ENCODE measurements at places on chromosomes 12 and 14. TPM values are rescaled to one million over a fixed set of nuclear protein-coding genes. Genes with fewer than 3 reads are reported as not detected.

Gene RNF31
- 48.1 TPM for polyA plus RNA-seq

- DNase-seq: no peak
Observed at GRCh38 chr12:118544569-118544968, 168.2 kb downstream of the SUDS3 start.

GRCh38 chr14:63454863-63455622 lies 88.1 kb downstream of the PPP2R5E start:
- DNase-seq: no peak

DNA sequence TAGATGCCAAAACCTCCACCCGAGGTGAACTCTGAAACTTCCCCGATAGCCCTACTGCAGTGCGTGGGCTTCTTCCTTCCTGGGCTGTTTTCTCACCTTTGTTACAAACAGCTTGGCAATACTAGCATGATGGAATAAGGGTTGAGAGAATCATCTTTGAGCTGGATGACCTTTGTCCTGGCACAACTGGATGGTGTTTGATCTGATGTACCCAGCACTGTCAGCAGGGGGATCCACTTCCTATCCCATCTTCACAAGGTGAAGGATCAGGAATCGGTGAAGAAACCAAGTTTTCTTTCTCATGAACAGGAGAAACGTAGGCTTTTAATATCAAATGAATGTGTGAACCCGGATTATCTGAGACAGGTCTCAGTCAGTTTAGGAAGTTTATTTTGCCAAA lies 19.5 kb upstream of the LRRC10 start:
- DNase-seq: no peak

DNA sequence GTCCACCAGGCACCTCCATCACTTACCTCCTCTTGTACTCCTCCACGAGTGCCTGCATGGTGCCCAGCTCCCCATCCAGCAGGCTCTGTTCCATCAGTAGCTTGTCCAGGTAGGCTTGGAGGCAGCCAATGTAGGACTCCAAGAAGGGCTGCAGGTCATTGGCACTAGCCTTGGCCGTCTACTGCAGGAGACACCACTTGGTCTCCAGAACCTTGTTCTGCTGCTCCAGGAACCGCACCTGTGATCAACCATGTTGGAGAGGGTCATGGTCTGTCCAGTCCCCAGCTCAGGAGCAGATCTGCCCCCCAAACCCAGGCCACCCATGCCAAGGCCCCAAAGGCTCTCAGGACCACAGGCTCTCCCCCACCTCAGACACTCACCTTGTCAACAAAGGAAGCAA lies 23.9 kb downstream of the KRT76 start:
- DNase-seq: no peak

- DNase-seq: no peak
Observed at GRCh38 chr12:6925540-6926279, 2.0 kb upstream of the ATN1 start.

Gene PRIM1
- 18.3 TPM for polyA plus RNA-seq

Measured in left renal pelvis (tissue), 4 donors.